NCI-H1694 (cell line): ENCODE measurements at places on chromosomes 5 and 9.
A peak's percentile ranks its signal among the peaks of the same experiment; 100 is the strongest.

DNA sequence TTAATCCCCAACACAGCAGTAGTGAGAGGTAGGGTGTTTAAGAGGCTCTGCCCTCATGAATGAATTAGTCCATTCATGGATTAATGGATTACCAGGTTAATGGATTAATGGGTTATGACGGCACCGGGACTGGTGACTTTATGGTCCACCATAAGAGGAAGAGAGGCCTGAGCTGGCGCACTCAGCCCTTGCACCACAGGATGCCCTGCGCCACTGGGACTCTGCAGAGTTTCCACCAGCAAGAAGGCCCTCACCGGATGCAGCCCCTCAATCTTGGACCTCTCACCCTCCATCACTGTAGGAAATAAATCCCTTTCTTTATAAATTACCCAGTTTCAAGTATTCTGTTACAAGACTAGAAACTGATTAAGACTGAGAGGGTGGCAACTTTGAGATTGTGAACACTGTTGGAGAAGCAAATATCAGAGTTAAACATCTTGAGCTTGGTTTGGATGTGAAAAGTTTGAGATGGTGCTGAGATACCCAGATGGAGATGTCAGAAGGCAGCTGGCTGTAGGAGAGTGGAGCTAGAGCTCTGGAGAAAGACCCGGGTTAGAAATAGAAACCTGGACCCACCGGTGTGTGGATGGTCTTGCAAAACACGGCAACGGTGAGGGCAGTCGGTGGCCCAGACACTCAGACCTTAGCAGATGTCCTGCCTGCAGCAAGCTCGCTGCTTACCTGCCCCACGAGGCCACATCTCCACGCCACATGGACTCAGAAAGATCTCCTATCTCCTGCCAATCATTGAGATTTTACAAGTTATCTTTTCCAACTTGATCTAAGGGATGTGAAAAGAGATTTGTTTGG is 98.8 kb downstream of the HSD17B3 start:
- DNase-seq = no peak

DNA sequence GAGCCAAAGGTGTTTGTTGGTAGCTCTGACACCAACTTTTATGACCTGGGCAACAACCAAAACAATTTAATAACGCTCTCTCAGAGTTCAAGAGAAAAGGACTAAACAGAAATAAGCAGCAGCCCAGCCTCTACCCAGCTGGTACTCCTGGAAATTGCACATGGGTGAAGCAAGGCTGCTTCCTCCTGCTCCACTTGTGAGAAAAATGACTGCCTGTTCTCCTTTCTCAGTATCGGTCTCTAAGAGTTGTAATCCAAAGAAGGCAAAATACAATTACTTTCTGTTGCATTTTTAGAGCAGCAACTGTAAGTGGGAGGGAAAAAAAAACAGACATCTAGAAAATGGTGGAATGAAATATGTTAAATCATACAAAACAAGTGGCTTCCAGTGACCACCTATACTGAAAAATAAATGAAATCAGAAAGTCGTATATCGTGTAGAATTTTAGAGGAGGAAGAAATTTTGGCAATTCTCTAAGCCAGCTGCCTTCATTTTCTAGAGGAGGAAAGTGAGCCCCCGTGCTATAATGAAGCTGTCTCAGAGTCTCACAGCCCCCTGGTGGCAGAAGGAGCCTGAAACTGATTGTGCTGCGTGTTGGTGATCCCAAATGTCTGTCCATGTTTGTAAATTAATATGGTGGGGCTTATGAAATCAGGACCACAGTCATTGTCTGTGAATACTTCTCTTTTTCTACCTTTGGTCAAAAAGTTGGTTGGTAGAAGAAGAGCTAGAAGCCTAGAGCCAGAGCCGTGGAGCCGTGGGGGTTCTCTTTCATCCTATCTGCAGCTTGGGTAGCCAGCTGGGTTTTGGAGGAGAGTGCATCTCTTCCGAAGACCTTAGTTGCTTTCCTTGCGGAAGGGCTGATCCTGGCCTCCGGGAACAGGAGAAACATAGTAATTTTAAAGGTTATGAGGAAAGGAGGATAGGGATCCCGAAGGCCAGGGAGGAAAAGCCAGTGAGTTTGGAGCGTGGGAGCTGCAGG is 139.9 kb downstream of the PIP5K1B start:
- no peak for DNase-seq

GRCh38 chr9:18798508-18799290 is 234.3 kb downstream of the SAXO1 start:
- no peak for DNase-seq

- no peak for DNase-seq
Observed at GRCh38 chr5:19605846-19606407, 382.1 kb downstream of the CDH18 start.

- no peak for DNase-seq
Observed at GRCh38 chr5:133294380-133294779, 242.6 kb downstream of the HSPA4 start.

DNA sequence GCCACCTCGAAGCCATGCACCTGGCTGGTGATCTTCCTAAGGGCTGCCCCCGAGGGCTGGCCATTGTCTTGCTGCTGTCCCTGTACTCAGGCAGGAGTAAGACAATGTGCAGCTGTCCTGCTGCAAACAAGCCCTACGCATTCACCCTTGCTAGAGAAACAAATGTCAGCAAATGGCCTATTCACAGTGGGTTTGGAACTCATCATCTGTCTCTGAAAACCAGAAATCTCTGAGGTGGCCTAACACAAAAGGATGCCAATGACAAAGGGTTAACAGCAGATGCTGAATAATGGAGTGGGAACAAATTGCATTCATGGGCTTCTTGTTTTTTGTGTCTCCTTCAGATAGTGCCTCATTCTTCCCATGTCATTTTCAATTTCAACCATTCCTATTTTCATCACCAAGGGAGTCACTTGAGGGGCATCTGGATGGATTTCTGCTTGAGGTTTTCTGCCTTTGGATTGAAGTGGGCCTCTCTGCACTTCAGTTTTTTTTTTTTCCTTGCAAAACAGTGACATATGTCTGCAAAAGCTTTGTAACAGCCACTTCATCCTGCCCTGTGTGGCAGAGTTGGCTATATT is 261.6 kb upstream of the VLDLR start:
- DNase-seq = peak; percentile 67

DNA sequence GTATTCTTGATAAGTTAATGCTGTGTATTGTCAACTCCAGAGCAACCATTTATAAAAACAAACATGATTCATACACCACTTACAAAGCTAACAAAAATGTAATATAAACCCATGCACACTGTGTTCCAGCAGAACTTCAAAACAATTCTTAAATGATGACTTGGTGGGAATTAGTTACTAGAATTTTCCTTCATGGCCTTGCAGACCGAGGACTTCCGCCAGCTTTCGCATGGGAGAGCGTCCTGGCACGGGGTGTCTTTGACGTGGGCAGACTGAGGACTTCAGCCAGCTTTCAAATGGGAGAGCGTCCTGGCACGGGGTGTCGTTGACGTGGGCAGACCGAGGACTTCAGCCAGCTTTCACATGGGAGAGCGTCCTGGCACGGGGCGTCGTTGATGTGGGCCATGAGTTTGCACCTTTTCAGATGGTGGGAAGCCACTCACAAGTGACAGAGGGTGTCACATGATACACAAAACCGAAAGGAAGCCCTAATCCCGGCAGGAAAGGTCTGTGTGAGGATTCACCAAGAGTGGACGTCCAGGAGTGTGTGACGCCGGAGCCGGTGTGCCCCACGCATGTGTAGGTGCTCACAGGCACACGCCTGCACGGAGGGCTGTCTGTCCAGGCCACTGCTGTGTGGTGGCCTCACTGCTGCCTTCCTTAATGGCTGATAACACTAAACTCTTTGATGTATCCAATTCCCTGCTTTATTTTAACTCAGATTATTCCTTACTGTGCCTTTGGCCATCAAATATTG is 211.3 kb upstream of the IRX4 start:
- DNase-seq = no peak

DNA sequence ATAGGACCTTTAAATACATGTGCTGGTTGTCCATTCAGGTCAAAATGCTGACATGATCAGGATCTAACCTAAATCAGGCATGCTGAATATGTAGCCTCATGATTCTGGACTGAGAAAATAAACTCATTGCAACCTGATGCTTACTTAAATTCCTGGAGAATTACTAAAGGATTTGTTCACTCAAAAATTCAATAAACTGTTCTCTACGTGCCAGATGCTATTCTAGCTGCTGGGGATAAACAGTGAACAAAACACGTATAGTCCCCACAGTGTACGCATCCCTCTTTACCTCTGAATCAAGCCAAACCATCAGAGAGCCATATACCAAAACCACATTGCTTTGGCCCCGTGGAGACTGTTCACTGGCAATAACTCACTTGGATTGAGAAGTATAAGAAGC is 6.1 kb downstream of the SCAI start:
- DNase-seq = no peak

DNA sequence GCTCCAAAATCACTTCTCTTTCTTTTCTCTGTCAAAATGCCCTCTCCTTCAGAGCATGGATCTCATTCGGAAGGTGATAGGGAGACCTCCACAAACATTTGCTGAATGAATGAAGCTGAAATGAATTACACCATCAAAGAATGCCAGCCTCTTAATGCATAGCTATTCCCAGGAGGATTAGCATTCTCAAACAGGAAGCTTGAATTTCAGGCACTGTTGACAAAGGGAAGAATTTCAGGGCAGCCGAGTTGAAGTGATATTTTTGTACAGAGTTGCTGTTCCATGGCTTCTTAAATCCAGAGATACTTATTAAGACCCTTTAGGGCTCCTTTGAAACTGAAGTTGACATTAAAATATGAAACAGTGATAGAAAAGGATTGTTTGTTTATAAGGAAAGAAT is 18.8 kb downstream of the HBEGF start:
- no peak for DNase-seq

GRCh38 chr5:136675769-136676168 is 310.4 kb upstream of the TRPC7 start:
- DNase-seq = no peak

DNA sequence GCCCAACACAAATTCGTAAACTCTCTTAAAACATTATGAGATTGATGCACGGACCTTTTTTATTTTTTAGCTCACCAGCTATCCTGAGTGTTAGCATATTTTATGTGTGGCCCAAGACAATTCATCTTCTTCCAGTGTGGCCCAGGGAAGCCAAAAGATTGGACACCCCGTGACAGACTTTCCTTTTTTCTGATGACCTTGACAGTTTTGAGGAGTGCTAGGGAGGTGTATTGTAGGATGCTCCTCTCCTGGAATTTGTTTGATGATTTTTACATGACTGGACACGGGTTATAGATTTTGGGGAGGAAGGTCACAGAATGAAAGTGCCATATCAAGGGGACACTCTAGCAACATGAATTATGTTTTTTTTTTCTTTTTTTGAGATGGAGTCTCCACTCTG is 69.3 kb upstream of the FANCC start:
- no peak for DNase-seq

DNA sequence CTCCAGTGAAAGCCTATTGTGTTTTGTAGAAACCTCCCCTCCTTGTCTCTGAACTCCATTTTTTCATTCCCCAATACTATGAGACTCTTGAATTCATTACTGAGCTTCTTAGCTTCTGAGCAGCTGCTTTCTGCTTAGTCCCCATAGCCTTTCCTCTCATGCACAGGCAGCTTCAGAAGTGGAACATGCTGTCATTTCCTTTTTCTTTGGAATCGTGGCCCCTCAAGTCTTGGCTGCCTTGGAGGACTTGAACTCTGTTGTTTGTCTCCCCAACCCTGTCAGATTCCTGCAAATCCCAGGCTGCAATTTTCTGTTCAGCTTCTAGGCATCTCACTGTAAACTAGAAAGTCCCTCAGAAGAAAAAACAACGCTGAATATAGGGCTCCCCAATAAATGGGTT is 268.5 kb downstream of the ARRDC3 start:
- no peak for DNase-seq

DNA sequence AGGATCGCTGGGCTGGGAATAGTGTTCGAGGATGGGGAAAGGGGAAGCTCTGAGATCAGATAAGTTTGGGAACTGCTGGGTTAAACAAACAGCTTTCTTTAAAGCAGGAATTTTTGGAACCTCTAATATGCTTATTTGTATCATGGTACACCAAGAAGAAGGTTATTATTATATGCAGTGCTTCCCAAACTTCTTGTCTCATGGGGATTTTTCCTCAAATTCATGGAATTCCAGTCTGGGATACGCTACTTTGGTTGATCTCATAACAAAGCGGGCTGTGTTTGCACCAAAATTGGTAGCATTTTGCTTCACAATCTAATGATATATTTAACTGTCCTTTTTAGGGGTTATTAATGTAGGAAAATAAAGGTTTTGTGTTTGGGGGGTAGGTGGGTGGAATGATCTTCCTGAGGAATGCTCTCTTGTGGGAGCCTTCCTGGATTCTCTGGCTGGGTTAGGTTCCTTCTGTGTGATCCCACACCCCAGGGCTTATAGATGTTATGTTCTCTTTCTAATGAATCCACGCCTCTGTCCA is 116.2 kb upstream of the PANK3 start:
- no peak for DNase-seq

DNA sequence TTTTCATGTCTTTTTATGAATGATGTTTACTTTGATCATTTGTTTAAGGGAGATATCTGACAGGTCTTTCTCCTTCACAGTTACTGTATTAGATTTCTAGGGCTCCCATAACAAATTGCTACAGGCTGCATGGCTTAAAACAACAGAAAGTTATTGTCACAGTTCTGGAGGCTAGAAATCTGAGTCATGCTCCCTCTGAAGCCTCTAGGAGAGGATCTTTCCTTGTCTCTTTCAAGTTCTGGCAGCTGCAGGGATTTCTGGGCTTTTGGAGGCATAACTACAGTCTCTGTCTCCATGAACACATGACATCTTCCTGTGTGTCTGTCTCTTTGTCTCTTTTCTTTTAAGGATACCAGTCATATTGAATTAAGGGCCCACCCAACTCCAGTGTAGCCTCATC is 557.3 kb upstream of the SEMA6A start:
- DNase-seq = no peak

DNA sequence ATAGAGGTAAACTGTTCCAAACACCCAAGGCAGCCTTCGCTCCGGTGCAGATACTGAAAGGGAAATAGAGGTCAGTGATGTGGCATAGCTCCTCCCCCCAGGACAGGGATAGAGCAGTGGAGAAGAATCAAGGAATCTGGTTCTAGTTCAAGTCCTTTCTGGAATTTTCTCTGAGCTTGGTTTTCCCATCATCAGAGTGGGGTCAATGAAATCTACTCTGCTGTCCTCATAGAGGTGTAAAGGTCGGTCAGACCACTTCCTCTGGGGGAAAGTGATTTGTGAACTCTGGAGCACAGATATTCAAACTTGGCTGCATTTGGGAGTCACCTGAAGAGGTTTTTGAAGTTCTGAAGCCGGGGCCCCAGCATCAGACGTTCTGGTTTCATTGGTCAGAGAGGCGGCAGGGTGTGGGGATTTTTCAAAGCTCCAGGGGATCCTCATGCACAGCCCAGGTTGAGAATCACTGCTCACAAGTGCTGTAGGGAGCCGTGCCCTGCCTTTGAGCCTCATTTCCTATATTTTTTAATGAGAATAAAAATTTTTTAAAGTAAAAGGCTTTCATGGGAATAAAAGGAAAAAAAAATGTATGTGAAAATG is 105.7 kb upstream of the RAD23B start:
- no peak for DNase-seq
